ENCODE measurements at places on chromosomes 4 and X.
A peak's percentile ranks its signal among the peaks of the same experiment; 100 is the strongest.

DNA sequence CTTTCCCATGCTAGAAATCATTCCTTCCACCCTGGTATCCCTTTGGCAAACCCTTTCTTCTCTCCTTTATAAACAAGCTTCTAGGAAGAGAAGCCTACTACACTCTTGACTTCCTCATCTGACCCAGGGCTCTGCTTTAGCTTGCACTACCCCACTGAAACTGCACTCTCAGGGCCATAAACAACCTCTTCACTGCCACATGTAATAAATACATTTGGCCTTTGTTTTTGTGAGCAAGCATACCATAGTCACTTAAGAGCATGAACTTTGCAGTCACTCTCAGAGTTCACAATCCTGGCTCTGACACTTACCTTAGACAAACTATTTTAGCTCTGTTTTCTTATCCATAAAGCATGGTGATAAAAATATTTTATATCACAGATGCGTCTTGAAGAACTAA is 50.7 kb upstream of the USP38 start:
- no peak for DNase-seq

GRCh38 chr4:6779667-6780565 is 2.6 kb upstream of the KIAA0232 start:
- peak; percentile 51 for DNase-seq

GRCh38 chr4:10701702-10702460 is 17.3 kb upstream of the CLNK start:
- no peak for DNase-seq

- DNase-seq = no peak
Observed at GRCh38 chr4:111113591-111113990, 490.7 kb upstream of the PITX2 start.

- no peak for DNase-seq
Observed at GRCh38 chr4:47672696-47673095, 165.2 kb downstream of the CORIN start.

- DNase-seq = no peak
Observed at GRCh38 chr4:184400375-184400870, 73.9 kb downstream of the IRF2 start.

DNA sequence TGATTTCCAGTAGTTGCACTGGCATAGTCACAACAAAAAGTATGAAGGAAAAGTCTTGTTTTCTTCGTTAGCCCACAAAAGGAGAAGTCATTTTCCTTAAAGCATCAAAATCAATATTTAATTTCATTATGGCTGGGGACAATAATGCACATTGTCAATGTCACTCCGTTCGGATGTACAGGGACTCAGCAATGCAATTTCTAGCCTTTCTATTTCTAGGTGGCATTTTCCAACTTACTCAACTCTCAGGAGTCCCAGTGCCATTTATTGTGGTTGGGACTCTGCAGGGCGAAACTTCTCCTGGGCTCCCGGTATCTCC is 99.6 kb downstream of the CEP135 start:
- no peak for DNase-seq
